EH (cell line): ENCODE measurements at places on chromosomes 7 and 10.

- DNase-seq, result no peak
Observed at GRCh38 chr10:97292862-97293198, 393 bp upstream of the ARHGAP19 start.

- DNase-seq, result peak; percentile 18
Observed at GRCh38 chr7:108132551-108133265, 2.5 kb upstream of the LAMB4 start.

DNA sequence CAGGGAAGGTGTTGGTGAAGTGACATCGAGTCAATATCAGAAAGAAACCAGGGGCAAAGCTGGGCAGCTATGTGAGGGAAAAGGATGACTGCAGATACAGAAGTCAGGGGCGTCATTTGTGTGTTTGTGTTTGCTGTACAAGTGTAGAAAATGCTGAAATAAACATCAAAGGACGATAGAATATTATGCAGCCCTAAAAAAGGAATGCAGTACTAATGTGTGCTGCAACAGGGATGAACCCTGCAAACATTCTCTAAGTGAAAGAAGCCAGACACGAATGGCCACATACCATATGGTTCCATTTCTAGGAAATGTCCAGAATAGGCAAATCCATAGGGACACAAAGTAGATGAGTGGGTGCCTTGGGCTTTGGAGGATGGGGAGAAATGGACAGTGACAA is 133.9 kb downstream of the PRPF18 start:
- DNase-seq, result no peak

- DNase-seq, result no peak
Observed at GRCh38 chr10:113752553-113752952, 1.1 kb downstream of the PLEKHS1 start.

DNA sequence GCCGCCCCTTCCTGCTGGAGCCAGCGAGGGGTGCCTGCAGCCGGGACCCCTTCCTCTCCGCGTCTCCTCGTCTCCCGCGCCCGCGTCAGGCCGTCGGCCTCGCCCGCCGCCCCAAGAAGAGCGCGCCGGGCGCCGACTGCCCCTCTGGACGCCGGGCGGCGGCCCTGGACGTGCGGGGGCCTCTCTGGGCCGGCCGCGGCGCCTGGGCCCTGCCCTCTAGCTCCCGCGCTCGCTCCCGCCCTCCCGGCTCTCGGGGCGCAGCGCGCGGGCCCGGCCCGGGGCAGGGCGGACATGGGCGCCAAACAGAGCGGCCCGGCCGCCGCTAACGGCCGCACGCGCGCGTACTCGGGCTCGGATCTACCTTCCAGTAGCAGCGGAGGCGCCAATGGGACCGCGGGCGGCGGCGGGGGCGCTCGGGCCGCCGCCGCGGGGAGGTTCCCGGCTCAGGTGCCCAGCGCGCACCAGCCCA is 704 bp downstream of the ZNRF2 start:
- DNase-seq, result peak; percentile 43
